ENCODE measurements at places on chromosomes 12 and 14.
A peak's percentile ranks its signal among the peaks of the same experiment; 100 is the strongest.

GRCh38 chr14:55152052-55152753 lies 23.2 kb downstream of the LGALS3 start:
- no peaks in the 10 kb centered on the region for H3K27me3 ChIP-seq
- H3K27ac ChIP-seq = no peak overlapping the region
- no peak overlapping the region for H3K4me3 ChIP-seq
- H3K36me3 ChIP-seq = no peaks in the 10 kb centered on the region
- no peaks in the 10 kb centered on the region for H3K4me1 ChIP-seq

- H3K4me1 ChIP-seq = peaks cover 20% of the 10 kb centered on the region
- peaks cover 30% of the 10 kb centered on the region for H3K36me3 ChIP-seq
- DNase-seq = peak; percentile 47
- H3K27me3 ChIP-seq = no peaks in the 10 kb centered on the region
- H3K4me3 ChIP-seq = no peak overlapping the region
Observed at GRCh38 chr12:49552014-49552413, 13.2 kb downstream of the KCNH3 start.

GRCh38 chr12:75020068-75020557 lies 189.5 kb downstream of the KCNC2 start:
- H3K27ac ChIP-seq = no peak overlapping the region
- H3K27me3 ChIP-seq = no peaks in the 10 kb centered on the region
- no peak overlapping the region for H3K4me3 ChIP-seq

- no peak for DNase-seq
Observed at GRCh38 chr14:90599748-90600507, 203.1 kb downstream of the CALM1 start.

- H3K36me3 ChIP-seq = peaks cover 5% of the 10 kb centered on the region
- no peak overlapping the region for H3K27ac ChIP-seq
- no peaks in the 10 kb centered on the region for H3K27me3 ChIP-seq
Observed at GRCh38 chr12:131452444-131452860, 258.4 kb upstream of the SFSWAP start.

GRCh38 chr12:78392918-78393317 lies 471.7 kb upstream of the SYT1 start:
- H3K4me1 ChIP-seq = no peaks in the 10 kb centered on the region
- peak; percentile 19 for DNase-seq
- no peak overlapping the region for H3K4me3 ChIP-seq
- no peaks in the 10 kb centered on the region for H3K36me3 ChIP-seq

DNA sequence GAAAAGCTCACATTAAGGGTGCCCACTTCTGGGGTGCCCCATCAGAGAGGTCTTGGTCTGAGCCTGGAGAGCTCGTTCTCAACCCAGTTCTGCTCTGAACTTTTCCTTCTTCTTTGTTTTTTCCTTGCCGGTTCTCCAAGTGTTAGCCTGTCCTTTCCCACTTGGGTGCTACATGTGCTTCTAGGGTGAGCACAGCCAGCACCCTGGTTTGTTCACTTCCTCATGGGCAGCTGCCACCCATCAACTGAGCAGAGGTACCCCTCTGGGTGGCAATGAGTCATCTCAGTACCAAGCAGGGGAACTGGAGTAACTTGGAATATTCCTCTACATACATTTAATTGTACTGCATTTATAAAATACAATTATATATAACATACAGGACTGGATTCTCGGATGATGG lies 3.9 kb upstream of the SYNE3 start:
- no peaks in the 10 kb centered on the region for H3K27me3 ChIP-seq
- DNase-seq = no peak
- no peak overlapping the region for H3K27ac ChIP-seq
- peaks cover 23% of the 10 kb centered on the region for H3K4me1 ChIP-seq

DNA sequence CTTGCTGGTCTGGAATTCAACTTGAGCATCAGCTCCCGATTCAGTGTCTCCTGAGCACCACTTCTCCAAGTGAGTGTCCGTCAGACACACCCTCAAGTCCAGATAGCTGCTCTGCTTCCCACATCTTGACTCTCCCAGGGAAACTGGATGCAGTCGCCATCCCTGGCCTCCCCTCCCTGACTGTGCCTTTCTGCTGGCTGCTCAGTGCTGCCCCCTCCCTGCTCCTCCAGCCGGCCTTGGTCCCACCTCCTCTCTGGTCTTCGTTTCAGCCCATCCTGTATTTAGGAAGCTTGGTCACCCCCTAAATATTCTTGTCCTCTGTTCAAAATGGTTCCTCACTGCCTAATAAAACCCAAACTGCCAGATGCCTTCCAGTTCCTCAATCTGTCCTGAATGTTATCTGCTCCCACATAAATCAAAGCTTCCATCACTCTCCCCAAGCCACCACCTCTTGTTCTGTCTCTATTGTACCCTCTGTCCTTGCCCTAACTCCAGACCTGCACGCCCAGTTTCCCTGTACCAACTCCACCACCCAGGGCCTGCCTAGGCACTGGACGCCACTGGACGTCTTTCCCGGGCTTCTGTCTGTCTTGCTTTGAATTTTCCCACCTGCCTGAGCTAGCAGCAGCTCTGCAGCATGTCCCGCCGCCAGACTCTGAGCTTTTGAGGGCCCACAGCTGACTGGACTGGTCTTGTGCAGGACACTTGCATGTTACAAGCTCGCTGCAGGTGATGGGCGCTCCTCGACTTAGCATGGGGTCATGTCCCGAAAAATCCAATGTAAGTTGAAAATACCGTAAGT lies 33.8 kb downstream of the CCDC92 start:
- H3K36me3 ChIP-seq = peaks cover 92% of the 10 kb centered on the region
- H3K27ac ChIP-seq = no peak overlapping the region
- H3K27me3 ChIP-seq = no peaks in the 10 kb centered on the region
- peaks cover 14% of the 10 kb centered on the region for H3K4me1 ChIP-seq

DNA sequence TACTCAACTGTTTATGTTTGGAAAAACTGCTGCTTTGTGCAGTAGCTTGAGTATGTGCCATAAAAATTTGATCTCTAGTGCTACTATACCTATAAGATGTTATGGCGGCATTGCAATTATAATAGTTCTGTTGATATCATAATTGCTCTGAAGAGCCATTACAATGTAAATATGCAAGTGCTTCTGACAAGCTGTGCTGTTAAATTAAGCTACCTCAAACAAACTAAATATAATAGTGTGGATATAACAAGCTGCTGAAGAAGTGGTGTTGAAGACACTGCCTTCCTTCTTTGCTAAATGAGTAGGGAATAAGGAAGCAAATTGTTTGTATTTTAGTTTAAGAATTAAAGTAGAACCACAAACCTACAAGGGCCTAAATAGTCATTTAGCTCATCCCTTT lies 301.0 kb upstream of the MIS18BP1 start:
- H3K36me3 ChIP-seq = no peaks in the 10 kb centered on the region
- H3K27me3 ChIP-seq = no peaks in the 10 kb centered on the region
- no peak overlapping the region for H3K27ac ChIP-seq
- no peak overlapping the region for H3K4me3 ChIP-seq

DNA sequence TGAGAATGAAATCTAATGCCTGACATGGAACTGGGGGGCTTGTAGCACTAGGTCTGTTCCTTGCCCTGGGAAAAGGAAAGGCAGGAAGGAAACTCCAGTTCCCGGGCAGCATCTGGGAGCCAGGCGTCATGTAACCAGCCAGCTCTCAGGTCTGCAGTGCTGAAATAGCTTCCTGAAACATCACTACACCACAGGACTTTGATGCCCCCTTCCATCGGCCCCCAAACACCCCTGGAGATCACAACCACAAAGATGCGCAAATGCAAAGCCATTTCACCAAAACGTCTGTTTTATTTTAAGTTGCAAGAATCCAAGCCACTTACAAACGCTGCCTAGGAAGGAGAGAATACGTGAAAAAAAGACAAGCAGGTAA lies 40.9 kb downstream of the KCTD10 start:
- no peak for DNase-seq
- H3K27me3 ChIP-seq = no peaks in the 10 kb centered on the region
- no peak overlapping the region for H3K27ac ChIP-seq
- no peaks in the 10 kb centered on the region for H3K4me1 ChIP-seq
- H3K36me3 ChIP-seq = no peaks in the 10 kb centered on the region

DNA sequence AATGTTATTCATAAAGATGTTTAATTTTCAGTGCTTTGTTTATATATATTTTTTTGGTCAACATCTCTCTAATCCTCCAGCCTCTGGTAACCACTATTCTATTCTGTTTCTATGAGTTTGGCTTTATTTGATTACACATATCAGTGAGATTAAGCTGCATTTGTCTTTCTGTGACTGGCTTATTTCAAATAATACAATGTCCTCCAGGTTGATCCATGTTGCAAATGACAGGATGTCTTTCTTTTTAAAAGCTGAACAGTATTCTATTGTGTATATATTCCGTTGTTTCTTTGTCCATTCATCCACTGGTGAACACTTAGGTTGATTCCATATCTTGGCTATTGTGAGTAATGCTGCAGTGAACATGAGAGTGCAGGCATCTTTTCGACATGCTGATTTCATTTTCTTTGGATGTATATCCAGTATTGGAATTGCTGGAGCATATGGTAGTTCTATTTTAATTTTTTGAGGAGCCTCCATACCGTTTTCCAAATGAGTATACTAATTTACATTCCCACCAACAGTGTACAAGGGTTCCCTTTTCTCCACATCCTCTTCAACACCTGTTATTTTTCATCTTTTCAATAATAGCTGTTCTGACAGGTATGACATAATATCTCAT lies 142.4 kb downstream of the PRKCH start:
- H3K36me3 ChIP-seq = no peaks in the 10 kb centered on the region
- peaks cover 15% of the 10 kb centered on the region for H3K4me1 ChIP-seq
- no peaks in the 10 kb centered on the region for H3K27me3 ChIP-seq
- no peak overlapping the region for H3K4me3 ChIP-seq
- DNase-seq = peak; percentile 54
- H3K27ac ChIP-seq = no peak overlapping the region

DNA sequence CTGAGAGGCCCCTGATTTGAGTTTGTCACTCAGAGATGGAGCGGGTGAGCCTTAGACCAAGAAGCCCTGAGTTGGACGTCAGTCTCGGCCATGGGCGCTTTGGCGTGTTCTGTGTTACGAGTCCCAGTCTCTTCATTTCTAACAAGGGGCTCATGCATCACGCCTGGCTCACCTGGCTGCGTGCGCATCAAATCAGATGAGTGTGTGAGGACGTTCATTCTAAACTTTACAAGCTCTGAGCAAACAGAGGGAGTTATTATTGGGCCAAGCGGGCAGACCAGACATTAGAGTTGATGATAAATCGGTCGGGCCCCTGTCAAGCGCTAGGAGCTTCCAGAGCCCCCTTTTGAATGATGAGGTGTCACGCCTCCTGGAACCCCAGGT lies 117.2 kb downstream of the CALM1 start:
- H3K4me1 ChIP-seq = peaks cover 70% of the 10 kb centered on the region
- H3K27me3 ChIP-seq = peaks cover 3% of the 10 kb centered on the region
